ENCODE measurements at places on chromosomes 4 and X.

GRCh38 chr4:80005863-80006262 is 67.2 kb downstream of the ANTXR2 start:
- DNase-seq = no peak

DNA sequence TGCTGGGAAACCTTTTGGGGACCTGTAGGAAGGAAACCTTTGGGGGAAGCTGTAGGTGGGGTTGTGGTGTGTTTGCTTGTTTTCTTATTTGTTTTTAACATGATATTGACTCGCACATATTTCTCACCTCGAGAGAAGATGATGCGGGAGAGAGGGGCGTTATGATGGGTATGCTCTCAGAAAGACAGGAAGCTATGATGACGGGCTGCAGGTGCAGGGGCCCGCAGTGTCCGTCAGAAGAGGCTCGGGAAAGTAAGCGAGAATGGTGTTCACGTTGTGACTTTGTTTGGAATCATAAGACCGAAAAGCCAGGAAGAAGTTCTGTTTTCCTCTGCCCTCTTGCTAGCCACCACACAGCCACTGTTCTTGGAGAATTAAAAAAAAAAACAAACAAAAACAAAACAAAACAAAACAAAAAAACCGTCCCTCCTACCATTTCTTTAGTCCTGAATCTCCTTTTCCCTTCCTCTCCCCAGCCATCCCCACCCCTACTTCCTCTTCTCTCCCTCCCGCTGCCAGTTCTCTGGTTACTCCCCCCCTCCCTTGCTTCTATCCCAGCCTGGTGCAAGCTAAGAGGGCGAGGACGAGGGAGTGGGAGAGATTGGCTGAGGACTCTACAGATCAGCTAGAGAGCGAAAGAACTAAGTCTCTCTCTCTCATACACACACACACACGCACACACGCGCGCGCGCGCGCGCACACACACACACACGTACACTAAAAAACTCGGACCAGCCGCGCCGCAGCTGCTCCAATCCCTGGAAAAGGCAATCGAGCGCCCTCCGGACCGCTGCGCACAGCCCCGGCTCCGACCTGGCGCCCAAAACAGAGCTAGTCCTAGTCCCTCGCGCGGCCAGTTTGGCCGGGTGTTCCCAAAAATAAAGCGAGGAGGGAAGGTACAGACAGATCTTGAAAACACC is at the start of gene BMP3:
Gene BMP3 (plus strand): TSS at position 648 of the 920 bp plus-strand sequence. CDS start 577 bp downstream, outside the sequence.
- no peak for DNase-seq

DNA sequence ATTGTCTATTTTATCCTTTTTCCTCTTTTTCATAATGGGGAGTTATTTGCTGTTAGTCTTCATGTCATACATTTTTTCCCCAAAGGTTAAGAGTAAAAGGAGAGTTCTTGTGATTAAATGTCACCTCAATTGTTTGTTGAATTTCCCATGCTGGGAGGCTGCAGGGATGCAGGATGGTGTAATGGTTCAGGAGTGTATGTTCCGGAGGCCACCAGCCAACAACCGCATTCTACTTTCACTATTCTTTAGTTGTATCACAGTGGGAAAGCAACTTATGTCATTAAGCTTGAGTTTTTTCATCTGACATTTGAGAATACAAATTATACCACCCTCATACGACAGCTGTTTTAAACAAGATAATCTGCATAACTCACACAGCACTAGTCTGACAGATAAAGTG is 15.4 kb downstream of the AFP start:
- DNase-seq = no peak

GRCh38 chrX:68746988-68747387 is 81.8 kb upstream of the EFNB1 start:
- DNase-seq = no peak

DNA sequence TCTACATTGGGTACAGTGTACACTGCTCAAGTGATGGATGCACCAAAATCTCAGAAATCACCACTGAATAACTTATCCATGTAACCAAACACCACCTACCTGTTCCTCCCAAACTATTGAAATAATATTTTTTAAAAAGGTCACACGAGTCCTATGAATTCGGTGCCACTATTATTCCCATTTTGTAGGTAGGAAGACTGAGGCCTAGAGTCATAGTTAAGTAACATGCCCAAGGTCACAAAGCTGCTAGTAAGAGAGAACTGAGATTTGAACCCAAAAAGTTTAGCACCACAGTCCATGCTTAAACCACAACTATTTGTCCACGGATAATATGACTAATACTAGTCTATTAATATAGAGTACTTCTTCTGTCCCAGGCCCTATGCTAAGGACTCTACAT is 2.7 kb downstream of the ARHGEF6 start:
- no peak for DNase-seq

DNA sequence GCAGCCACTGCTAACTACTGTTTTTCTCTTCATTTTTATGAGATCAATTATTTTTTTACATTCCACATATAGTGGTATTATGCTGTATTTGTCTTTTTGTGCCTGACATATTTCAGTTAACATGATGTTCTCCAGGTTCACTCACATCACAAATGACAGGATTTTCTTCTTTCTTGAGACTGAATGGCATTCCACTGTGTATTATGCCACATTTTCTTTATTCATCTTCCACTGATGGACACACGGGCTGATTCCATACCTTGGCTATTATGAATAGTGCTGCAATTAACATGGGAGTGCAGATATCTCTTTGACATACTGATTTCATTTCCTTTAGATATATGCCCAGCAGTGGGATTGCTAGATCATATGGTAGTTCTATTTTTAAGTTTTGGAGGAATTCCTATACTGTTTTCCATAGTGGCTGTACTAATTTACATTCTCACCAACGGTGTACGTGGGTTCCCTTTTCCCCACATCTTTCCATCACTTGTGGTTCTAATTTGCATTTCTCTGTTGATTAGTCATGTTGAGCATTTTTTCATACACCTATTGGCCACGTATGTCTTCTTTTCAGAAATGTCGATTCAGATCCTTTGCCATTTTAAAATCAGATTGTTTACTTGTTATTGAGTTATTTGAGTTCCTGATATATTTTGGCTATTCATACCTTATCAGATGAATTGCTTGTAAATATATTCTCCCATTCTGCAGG is 14.9 kb upstream of the ZCCHC4 start:
- no peak for DNase-seq

- no peak for DNase-seq
Observed at GRCh38 chr4:76518241-76518640, 83.2 kb downstream of the SHROOM3 start.

- no peak for DNase-seq
Observed at GRCh38 chrX:31132821-31133241, 61.0 kb upstream of the FTHL17 start.

GRCh38 chr4:4937926-4938325 is 78.5 kb downstream of the MSX1 start:
- DNase-seq = no peak

- DNase-seq = no peak
Observed at GRCh38 chrX:6228720-6229119, at the start of gene NLGN4X. NLGN4X (minus strand) TSS chrX:6228867; CDS start chrX:6151466, 77,401 bp downstream.

- no peak for DNase-seq
Observed at GRCh38 chr4:164706675-164707074, 47.3 kb upstream of the SMIM31 start.

- DNase-seq = no peak
Observed at GRCh38 chr4:5165420-5166369, 114.4 kb downstream of the STK32B start.

GRCh38 chrX:47612418-47612817 is 7.2 kb downstream of the SYN1 start:
- no peak for DNase-seq

GRCh38 chr4:113336556-113336955 is 287.1 kb downstream of the ANK2 start:
- no peak for DNase-seq

GRCh38 chr4:77006753-77007353 is 57.3 kb downstream of the SEPTIN11 start:
- DNase-seq = no peak

GRCh38 chrX:38126179-38126578 is 94.5 kb downstream of the SRPX start:
- DNase-seq = no peak

GRCh38 chr4:127203562-127204200 is 429.1 kb upstream of the INTU start:
- no peak for DNase-seq

DNA sequence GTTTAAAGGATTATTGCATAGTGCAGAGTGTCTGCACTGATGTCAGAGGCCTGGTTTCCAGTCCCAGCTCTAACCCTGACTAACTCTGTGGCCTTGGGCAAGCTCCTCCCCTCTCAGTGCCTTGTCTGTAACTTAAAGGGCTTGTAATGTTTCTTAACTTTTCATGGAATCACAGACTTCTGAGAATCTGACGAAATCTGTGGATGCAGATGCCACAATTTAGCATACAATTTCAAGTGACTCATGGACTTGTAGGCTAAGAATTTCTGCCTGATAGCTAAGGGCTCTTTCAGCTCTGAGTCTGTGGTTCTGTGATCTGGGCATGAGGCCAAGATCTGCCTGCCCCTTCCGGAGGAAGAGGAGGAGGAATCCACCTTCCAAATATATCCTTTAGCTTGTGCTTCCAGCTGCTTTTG is 236.9 kb downstream of the AR start:
- peak; percentile 72 for DNase-seq

GRCh38 chrX:29039501-29039900 is 452.3 kb downstream of the IL1RAPL1 start:
- DNase-seq = no peak

DNA sequence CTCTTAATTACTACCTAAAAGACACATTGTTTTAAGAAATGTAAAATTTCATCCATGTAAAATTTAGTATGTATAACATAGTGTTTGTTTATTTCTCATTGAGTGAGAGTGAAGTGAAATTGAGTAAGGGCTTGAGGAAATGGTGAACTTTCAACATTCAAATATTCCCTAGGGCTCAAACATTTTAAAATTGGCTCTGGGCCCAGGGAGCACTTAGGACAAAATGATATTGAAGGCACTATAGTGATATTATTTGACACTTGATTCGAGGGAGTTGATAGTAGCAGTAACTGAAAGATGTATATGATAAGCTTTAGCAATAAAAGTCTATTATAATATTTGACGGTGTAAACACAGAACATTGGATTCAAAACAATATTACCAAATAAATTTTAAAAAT is 1244.0 kb upstream of the TENM3 start:
- no peak for DNase-seq

- no peak for DNase-seq
Observed at GRCh38 chrX:23548164-23548563, 119.1 kb upstream of the PRDX4 start.

- DNase-seq = no peak
Observed at GRCh38 chr4:6917461-6918271, 8.0 kb downstream of the TBC1D14 start.

DNA sequence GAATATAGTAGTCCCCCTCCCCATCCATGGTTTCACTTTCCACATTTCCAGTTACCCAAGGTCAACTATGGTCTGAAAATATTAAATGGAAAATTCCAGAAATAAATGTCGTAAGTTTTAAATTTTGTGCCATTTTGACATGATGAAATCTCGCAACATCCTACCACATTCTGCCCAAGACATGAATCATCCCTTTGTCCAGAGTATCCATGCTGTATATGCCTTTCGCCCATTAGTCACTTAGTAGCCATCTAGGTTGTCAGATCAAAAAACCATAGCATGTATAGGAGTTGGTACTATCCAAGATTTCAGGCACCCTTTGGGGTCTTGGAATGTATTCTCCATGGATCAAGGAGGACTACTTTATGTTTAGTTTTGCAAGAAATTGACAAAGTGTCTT is 8.3 kb downstream of the PRRG1 start:
- no peak for DNase-seq

GRCh38 chr4:154314248-154314647 is 177.4 kb downstream of the DCHS2 start:
- no peak for DNase-seq

DNA sequence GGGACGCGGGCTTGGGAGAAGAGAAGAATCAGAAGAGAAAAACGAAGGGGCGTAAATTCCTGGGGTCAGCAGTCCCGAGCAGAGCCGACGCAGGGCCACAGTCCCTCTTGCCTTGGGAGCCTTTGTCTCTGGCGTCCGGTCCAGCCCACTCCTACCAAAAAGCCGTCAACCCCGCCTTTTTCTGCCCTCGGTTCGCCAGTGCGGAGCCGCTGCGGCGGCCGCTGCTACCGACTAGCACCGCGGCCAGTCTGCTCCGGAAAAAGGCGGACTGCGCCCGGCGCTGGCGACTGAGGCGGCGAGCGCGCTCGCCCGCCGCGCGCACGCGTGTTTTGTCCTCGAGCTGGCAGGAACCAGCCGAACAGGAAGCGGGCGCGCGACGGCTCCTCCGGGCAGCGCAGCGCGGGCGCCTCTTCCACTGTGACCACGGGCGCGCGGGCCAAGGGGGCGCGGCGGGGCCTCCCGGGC is 502 bp downstream of the HNRNPDL start:
- DNase-seq = no peak

DNA sequence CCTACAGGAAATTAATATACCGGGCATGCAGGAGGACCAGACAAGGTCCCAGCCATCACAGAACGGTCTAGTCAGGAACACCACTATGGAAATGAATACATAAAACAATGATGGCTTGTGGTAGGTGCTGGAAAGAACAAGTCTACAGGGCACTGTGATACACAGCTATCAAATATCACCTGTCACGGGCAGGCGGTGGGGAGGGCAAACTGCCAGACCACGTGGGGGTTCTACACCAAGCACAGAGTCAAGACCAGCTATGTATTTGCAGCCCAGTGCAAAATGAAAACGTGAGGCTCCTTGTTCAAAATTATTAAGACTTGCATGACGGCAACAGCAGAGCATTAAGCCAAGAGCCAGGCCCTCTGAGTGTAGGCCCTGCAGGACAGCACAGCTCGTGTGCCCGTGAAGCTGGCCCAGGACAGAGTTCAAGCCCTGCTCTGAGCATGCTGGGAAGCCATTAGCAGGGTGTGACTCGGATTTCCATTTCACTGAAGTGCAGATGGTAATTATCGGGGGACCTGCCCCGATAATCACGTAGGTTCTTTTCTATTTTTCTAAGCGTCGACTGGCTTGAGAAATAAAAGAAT is 83.6 kb downstream of the JAKMIP1 start:
- DNase-seq = no peak

- DNase-seq = no peak
Observed at GRCh38 chrX:1231850-1232465, 19.5 kb upstream of the CRLF2 start.

- DNase-seq = no peak
Observed at GRCh38 chr4:100591161-100591876, 73.5 kb upstream of the EMCN start.

DNA sequence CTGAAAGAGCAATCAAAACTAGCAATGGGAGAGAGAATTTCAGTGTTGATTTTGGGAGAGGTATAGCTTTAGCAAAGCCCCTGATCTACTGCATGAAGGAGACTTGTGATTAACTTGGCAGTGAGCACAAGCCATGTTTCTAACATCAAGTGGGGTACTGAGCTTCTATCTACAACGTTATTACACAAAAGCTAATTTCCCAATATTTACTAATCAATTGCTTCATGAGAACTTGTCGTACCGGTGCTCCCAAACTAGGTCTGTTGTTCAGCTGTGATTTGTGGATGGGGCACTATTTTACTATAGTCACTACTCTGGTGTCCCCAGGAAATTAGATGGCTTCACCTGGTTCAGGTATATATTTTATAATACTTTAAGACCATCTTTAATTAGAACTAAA is 16.2 kb downstream of the ANK2 start:
- DNase-seq = no peak

- no peak for DNase-seq
Observed at GRCh38 chrX:810186-810585, 179.6 kb downstream of the SHOX start.

Measured in SIG-M5 (cell line).